ENCODE measurements at places on chromosomes 1 and 21.

DNA sequence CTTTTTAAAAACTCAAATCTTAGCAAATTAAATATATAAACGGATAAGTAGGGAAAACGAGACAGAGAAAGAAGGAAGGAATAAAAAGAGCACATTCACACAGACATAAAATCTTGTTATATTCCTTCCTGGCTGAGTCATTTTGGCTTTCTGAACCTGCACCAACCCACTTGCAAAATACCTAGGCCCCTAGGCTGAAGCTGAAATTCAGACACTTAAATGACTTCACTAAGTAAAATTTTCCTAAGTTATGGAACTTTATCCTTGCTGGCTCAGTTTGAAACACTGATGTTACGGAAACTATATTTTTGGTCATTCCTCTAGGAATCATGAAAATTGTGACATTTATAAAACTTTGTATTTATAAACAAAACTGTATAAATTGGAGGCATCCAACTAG is 462.8 kb upstream of the NFIA start:
- no peak for DNase-seq

- no peak for DNase-seq
Observed at GRCh38 chr1:116717318-116717717, 36.9 kb upstream of the CD2 start.

DNA sequence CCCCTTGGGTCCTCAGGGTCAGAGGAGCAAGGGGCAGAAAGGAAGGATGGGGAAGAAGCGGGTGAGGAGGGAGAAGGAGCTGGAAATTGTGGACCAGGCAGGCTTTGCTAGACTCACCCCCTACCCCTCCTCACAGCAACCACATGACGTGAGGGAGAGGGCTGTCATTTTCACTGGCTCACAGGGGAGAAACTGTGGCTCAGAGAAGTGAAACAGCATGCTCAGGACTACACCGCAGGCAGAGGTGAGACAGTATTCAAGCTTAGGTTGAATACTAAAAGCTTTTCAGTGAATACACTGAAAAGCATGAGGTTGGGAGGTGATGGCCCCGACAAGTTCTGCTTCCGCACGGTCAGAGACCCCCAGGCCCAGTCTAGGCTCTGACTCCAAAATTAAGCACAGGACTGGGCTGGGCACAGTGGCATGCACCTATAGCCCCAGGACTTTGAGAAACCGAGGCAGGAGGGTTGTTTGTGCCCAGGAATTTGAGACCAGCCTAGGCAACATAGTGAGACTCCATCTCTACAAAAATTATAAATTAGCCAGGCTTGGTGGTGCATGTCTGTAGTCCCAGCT is 1.2 kb upstream of the CLEC20A start:
- peak; percentile 22 for DNase-seq

DNA sequence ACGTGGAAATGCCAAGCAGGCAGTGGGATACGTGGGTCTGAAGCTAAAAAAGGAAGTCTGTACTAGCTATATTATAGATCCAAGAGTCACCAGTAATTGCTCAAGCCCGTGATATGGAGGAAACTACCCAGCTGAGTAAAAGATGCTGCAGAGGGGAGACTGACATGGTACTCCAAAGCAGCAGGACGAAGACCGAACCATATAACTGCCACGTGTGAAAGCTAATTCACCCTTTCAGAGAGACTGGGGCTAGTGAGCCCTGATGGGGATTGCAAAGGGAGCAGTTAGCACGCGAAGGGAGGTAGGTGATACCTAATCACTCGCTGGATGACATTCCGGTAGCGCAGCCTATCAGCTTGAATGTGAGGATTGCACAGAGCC is 316 bp downstream of the AP4B1 start:
- DNase-seq: no peak

DNA sequence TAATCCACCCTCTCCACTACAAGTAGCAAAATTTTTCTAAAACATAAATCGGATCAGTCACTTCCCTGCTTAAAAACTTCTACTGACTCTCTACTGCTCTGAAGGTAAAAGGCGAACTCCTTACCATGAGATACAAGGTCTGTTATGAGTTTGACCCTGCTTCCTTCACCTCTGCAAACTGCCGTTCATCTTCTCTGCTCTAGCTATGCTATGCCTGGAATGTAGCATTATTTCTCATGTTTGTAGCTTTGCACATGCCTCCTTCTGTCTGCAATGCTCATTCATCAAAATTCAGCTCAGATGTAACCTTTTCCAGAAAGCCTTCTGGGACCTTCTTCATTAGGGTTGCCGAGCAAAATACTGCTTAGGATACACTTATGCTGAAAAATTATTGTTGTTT is 30.8 kb downstream of the RPL5 start:
- DNase-seq: no peak

DNA sequence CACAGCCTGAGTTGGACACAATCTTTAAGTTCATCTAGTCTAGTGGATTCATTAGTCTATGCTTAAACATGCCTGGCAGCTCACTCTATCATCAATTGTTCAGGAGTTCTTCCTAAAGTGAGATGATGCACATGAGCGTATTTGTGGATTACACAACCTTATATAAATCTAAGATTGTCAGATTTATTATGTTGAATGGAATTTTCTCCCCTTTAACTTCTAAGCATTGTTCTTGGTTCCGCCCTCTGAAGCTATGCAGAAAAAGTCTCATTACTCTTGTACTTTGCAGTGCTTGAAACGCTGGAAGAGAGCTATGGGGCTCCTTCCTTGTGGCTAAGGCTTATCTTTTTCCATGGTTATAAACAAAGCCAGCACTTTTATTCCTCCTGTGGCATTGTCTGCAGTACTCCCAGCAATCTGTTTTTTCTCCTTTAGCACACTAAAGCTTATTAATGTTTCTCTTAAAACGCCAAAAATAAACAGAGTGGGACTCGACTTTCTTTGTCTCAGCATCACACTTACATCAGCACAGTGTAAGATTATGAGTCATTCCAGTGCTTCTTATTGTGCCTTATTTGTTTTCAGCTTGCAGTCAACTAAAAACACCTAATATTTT is 316.8 kb upstream of the CAMK1G start:
- no peak for DNase-seq

- DNase-seq: peak; percentile 24
Observed at GRCh38 chr1:30415171-30415940, 308.0 kb downstream of the MATN1 start.

- peak; percentile 87 for DNase-seq
Observed at GRCh38 chr1:156910309-156910782, 10.1 kb upstream of the LRRC71 start.

DNA sequence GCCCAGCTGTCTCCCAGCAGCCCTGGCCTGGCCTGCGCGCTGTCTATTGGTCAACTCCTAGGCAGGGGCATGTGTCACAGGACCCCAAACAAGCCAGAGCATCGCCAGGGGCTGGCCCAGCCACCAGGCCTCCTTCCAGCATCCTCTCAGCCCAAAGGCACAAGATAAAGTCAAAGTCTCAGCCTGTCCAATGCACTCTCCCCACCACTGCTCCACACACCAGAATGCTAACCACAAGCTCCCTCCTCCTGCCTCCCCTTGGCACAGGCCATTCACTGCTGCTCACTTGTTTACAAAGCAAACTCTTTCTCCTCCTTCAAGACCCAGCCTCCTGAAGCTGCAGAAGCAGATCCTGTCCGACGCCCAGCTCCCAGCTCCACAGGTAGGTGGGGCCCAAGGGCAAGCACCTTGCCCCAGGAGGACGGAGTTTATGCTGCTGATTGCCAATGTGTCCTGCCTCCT is 133.4 kb downstream of the DMRTB1 start:
- peak; percentile 58 for DNase-seq

DNA sequence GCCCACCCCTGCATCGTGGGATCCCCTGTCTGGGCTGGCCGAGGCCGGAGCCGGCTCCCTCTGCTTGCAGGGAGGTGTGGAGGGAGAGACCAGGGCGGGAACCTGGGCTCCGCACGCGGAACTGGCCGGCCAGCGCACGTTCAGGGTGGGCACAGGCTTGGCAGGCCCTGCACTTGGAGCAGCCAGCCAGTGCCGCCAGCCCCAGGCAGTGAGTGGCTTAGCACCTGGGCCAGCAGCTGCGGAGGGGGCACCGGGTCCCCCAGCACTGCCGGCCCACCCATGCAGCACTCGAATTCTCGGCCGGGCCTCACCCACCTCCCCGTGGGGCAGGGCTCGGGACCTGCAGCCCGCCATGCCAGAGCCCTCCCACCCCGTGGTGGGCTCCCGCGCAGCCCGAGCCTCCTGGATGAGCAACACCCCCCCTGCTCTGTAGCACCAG is 422.6 kb downstream of the AMY1C start:
- no peak for DNase-seq

DNA sequence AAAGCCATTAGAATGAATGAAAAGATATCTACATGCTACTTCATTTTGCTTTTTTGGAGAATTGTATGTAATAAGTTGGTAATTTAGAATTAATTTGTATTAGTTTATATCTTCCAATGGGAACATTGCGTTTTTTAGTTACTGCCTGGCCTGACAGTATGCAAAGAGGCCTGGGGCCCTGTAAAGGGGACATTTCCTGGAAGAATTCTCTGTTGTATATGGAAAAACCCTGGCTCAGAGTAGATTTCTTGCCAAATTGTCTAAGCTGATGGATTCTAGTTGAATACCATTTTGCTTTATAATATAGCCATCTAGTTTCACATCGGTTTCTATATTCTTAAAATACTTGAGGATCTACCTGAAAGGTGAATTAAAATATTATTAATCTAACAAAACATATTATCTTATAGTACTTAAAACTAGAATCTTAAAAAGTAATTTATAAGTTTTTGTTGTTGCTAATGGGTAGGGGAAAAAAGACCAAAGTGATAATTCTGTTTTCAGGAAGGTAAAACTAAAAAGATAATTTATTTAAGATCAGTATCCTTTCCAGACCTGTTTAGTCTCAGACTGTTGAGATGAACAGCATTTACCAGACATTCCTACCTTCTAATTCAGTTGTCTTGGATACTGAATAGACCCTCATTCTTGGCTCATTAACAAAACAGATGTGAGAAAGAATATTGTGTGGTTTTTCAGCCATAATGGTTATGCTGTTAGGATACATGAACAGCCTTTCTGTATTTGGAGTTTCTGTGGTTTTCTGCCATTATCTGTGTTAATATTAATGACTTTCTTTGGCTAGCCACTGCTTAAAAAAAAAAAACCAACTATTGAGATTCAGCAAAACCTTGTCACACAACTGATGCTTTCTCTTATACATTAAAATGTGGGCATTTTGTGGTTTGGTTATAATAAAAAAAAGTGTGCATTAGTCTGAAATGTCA is 4.8 kb downstream of the AGO3 start:
- no peak for DNase-seq

DNA sequence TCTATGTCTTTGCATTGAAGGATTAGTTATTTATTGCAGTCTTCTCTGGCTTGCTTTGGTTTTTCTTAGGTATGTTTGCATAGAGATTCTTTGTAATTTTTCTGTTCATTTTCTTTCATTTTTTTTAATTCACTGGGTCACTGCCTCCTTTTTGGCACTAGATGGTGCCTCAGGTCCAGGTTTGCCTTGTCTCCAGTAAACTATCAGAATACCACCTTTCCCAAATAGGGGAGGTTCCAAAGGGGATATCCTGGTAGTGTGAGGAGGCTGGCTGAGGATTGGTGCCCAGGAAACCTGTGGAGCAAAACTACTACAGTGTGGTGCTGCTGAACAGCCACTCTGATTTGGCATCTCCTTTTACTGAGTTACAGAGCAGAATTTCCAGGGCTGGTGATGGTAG is 257.1 kb downstream of the KCTD3 start:
- no peak for DNase-seq

- no peak for DNase-seq
Observed at GRCh38 chr1:197995408-197996258, 78.5 kb downstream of the LHX9 start.

- DNase-seq: no peak
Observed at GRCh38 chr1:53458634-53459033, 565 bp upstream of the DMRTB1 start.

DNA sequence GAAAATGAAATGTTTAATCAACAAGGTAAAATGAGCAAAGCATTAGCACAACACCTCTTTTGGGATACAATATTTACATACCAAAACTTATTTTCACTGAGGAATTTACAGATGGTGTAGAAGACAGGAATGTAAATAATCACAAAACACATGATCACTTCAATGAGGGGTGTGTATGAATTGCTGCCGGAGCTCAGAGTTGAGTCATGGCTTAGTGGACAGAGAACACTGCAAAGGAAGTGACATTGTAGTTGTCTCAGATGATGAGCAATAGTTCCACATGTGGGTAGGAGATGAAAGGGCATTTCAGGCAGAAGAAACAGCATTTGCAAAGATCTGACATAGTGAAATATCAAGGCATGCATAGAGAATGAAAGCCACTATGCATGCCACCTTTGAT is 5.6 kb upstream of the KPRP start:
- no peak for DNase-seq

DNA sequence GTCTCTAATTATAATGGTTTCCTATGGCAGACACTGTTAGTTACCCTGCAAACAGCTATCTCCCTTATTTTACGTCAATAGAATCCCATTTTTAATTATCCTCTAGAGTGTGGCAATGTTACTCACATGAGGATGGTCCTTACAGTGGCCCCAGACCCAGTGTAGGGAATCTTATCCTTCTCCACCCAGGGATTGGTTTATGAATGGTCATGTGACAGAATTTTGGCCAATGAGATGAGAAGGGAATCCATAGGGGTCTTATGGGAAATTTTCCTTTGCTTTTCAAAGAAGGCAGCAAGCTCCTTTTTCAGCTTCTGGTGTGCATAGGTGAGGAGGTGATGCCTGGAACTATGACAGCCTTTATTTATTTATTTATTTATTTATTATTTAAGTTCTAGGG is 59.0 kb upstream of the HUNK start:
- no peak for DNase-seq

- DNase-seq: no peak
Observed at GRCh38 chr1:53116307-53116810, 26.1 kb downstream of the SLC1A7 start.

DNA sequence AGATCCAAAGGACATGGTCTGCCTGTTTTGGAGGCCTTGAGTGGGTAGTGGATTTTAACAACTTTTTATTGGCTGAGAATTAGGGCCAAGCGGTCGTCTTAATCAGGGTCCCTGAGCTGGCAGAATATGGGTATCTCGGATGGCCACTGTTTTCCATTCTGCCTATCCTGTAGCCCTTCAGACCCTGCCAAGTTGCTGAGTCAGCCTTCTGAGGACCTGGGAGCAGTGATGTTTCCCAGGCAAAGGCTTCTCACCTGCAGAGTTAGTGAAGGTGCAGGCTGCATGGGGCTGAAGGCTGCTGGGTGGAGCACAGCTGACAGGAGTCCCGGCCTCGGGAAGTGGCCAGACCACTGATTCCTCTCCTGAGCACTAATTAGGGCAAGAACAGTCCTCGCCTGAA is 11.4 kb downstream of the RASSF5 start:
- DNase-seq: no peak

Data from activated effector memory CD4-positive, alpha-beta T cell treated with anti-CD3 and anti-CD28 coated beads, Interleukin-2, amount 50 U/mL, for 16 hours (primary cell).